ENCODE measurements at places on chromosomes 1 and 21. TPM values are rescaled to one million over a fixed set of nuclear protein-coding genes. Genes with fewer than 3 reads are reported as not detected.

The KRTAP11-1 gene
- total RNA-seq: not detected

The CFHR4 gene
- total RNA-seq: not detected

The ADAM30 gene
- total RNA-seq: not detected

The RGS4 gene
- total RNA-seq: not detected

The E2F2 gene
- total RNA-seq: 26.3 TPM

The SLC1A7 gene
- not detected for total RNA-seq

The ACTL8 gene
- not detected for total RNA-seq

DNA sequence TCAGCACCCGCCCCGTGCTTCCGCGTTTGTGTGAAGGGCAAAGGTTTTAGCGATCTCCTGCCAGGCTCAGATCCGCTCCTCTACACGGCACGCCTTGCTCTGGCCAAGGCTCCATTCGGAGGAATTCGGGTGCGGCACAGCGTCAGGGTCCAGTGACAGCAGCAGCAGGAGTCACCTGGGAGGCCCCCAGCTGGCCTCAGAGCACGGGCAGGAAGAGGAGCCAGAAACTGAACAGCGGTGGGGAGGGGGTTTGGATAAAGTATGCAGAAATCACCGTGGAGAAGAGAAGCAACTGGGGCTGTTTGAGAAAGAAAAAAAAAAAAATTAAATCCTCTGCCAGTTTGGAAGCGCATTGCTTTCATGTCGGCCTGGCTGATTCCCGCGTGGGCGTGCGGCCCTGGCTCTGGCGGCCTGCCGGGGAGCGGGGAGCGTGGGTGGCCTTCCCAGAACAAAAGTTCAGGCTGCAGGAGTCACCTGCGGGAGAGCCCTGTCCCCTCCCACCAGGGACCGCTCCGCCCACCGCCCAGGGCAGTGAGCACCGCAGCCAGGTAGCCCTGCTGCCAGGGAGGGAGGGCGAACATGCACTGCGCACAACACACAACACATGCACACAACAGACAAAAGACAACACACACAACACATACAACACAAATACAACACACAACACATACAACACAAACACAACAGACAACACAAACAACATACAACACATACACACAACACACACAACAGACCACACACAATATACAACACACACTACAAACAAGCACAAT is 107.6 kb downstream of the ETS2 start:
- H3K4me3 ChIP-seq: no peak overlapping the region

- peaks cover 5% of the 10 kb centered on the region for H3K4me1 ChIP-seq
- no peaks in the 10 kb centered on the region for H3K36me3 ChIP-seq
- peak; percentile 70 for DNase-seq
- peaks cover 21% of the 10 kb centered on the region for H3K27me3 ChIP-seq
- no peak overlapping the region for H3K27ac ChIP-seq
Observed at GRCh38 chr1:26225033-26225831, 8.8 kb upstream of the CEP85 start.

DNA sequence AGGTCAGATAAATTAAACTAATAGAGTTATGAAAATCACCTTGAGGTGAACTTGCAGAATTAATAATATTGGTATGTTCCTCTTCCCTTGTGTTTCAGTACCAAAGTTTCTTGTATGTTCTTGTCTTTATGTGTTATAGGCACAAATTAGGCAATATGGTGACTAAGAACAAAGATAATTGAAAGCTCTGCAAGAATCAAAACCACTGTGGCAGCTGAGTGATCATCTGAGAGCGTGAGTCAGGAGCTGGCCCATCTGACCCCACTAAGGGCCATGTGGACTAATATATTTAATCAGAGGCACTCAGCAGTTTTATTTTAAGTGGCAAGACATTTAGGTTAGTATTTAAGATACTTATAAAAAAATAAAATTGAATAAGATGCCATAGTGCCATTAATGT is 12.8 kb upstream of the CASQ2 start:
- no peaks in the 10 kb centered on the region for H3K4me1 ChIP-seq
- peaks cover 27% of the 10 kb centered on the region for H3K27me3 ChIP-seq
- H3K36me3 ChIP-seq: no peaks in the 10 kb centered on the region
- no peak overlapping the region for H3K4me3 ChIP-seq

GRCh38 chr1:200998323-200998722 is 25.2 kb downstream of the KIF21B start:
- H3K27ac ChIP-seq: no peak overlapping the region
- H3K36me3 ChIP-seq: peaks cover 60% of the 10 kb centered on the region
- H3K27me3 ChIP-seq: no peaks in the 10 kb centered on the region

DNA sequence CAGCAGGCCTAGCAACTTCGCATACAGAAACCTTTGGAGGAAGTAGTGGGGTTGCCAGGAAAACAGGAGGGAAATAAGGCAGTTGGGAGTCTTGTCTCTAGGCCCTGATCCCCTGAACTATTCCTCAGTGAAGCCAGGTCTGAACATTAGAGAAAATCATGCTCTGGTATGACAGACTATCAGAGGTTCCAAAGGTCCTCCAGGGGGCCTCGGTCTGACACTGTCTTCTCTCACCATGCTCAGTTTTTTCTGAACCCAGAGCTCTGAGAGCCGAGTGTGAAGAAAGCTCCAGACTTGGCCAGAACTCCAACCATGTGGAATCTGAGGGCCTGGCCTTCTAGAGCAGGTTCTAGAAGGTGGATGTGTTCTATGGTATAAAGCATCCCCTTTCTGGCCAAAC is 4.0 kb downstream of the TOMM40L start:
- peaks cover 14% of the 10 kb centered on the region for H3K36me3 ChIP-seq
- DNase-seq: no peak
- no peak overlapping the region for H3K27ac ChIP-seq
- no peaks in the 10 kb centered on the region for H3K27me3 ChIP-seq
- peaks cover 23% of the 10 kb centered on the region for H3K4me1 ChIP-seq

DNA sequence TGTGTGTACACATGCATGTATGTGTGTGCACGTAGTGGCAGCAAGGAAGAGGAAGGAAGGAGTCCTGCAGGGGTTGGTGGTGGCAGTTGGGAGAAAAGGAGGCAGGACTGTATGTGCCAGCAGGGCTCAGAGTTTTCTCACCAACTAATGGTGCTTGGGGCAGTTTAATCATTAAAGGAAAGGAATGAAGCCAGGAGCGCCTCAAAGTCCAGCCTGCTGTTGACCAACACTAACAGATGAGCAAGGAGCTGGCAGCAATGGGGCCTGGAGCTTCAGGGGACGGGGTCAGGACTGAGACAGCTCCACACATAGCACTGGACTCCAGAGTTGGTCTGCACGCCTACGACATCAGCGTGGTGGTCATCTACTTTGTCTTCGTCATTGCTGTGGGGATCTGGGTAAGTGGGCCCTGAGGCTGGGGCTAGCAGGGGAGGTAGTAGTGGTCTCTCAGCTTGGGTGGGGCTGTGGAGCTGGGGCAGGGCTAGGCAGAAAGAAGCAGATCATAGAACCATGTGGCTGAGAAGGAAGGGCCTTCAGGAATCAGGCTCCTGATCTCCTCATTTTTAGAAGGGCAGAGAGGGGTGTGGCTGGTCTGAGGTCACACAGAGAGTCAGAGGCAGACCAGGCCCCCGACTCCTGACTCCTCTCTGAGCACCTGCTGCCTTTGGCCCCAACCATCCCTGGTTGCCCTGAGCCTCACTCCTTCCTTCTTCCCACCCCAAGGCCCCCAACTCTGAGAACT is at the start of gene SLC5A9:
Gene SLC5A9 (plus strand): TSS at position 216 of the 742 bp plus-strand sequence. CDS start 21 bp downstream, at position 237.
- no peaks in the 10 kb centered on the region for H3K36me3 ChIP-seq
- no peak within 1 kb of the TSS for H3K4me3 ChIP-seq
- H3K27ac ChIP-seq: no peak within 1 kb of the TSS
- H3K27me3 ChIP-seq: no peaks in the 10 kb centered on the region

GRCh38 chr1:238674316-238674715 is 712.1 kb upstream of the CHRM3 start:
- no peaks in the 10 kb centered on the region for H3K4me1 ChIP-seq
- no peaks in the 10 kb centered on the region for H3K36me3 ChIP-seq
- no peaks in the 10 kb centered on the region for H3K27me3 ChIP-seq
- no peak overlapping the region for H3K4me3 ChIP-seq
- H3K27ac ChIP-seq: no peak overlapping the region
- DNase-seq: no peak

- no peak for DNase-seq
- no peak overlapping the region for H3K4me3 ChIP-seq
- H3K4me1 ChIP-seq: peaks cover 11% of the 10 kb centered on the region
- H3K27ac ChIP-seq: no peak overlapping the region
- H3K36me3 ChIP-seq: no peaks in the 10 kb centered on the region
Observed at GRCh38 chr1:227785805-227786671, 29.4 kb upstream of the PRSS38 start.

DNA sequence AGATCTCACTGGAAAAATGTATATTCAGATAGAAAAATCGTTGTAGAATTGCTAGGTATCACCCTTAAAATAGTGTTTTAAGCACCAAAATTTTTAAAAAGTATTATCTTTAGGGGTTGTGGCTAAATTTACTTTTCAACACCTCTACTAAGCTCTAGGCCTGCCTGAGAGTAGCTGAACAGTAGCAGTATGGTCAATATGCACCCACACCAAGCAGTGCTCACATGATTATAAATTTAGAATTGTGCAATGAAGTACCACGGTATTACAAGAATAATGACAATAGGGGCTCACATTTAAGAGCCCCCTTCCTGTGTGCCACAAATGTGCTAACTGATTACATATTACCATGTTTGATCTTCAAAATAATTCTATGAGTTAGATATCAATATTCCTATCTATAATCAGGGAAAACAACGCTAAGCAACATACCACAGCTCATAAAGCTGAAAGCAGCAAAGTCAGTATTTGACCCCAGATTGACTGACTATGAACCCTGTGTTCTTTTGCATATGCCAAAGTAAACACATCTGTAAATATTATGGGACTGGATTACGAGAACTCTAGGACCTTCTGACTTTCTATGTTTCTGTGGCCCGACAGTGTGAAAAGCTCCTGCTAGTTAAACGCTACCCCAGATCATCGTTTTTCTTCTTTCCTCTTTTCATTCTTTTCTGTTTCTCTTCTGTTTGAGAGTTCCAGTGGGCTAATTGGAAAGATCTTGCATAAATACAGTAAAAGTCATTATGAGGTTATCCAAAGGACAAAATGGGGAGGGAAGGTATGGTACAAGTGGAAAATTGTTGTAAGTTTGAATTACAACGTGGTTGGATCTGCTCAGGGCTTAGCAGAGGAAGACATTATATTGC is 201.1 kb upstream of the C1orf87 start:
- no peaks in the 10 kb centered on the region for H3K4me1 ChIP-seq
- DNase-seq: no peak
- no peaks in the 10 kb centered on the region for H3K27me3 ChIP-seq
- no peaks in the 10 kb centered on the region for H3K36me3 ChIP-seq
- H3K4me3 ChIP-seq: no peak overlapping the region
- no peak overlapping the region for H3K27ac ChIP-seq

GRCh38 chr1:225617479-225617878 is 35.4 kb downstream of the ENAH start:
- no peak overlapping the region for H3K27ac ChIP-seq
- no peak overlapping the region for H3K4me3 ChIP-seq
- no peaks in the 10 kb centered on the region for H3K4me1 ChIP-seq
- no peak for DNase-seq

DNA sequence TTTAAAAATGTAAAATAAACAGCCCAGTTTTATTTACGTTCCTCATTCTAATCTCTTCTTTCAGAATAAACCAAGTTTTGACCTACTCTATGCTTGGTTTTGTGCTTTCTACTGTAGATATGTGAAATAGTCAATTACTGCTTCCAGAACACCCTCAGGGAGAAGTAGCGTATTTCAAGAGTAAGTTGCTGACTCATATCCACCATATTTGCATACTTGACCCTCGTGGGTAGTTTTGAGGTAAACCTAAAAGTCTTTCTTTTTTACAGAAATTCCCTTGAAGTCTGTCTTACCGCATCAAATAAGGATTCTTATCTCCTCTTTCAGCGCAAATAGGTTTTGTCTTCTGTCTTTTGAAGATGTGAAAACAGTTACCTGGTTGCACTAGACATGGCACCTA is 1.4 kb upstream of the OR2L3 start:
- H3K36me3 ChIP-seq: peaks cover 3% of the 10 kb centered on the region
- H3K27me3 ChIP-seq: no peaks in the 10 kb centered on the region
- no peak overlapping the region for H3K4me3 ChIP-seq
- no peak overlapping the region for H3K27ac ChIP-seq

GRCh38 chr1:158972841-158973240 is 36.9 kb upstream of the IFI16 start:
- peaks cover 43% of the 10 kb centered on the region for H3K4me1 ChIP-seq
- DNase-seq: peak; percentile 37
- H3K36me3 ChIP-seq: peaks cover 25% of the 10 kb centered on the region
- no peak overlapping the region for H3K27ac ChIP-seq

DNA sequence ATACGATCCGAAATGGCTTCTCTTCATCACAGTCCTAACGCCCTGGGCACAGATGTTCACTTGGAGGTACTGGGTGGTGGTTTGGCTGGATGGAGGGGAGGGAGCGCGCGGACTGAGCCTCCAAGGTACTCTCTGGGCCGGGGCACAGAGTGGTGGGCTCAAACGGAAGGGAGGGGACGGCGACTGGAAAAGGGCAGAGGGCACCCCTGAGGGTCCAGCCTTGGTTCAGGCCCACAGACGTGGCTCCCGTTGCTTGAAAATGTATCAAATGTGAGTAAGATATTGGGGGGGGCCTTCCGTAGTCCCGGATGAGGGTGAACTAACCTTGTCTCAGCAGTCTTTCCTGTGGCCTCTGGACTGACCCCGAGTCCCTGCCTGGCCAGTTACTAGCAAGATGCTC is 463 bp downstream of the IL12RB2 start:
- H3K27me3 ChIP-seq: peaks cover 2% of the 10 kb centered on the region
- H3K27ac ChIP-seq: peak overlapping the region; percentile 96
- H3K4me1 ChIP-seq: peaks cover 54% of the 10 kb centered on the region

- no peak overlapping the region for H3K4me3 ChIP-seq
- no peak overlapping the region for H3K27ac ChIP-seq
- DNase-seq: no peak
- no peaks in the 10 kb centered on the region for H3K36me3 ChIP-seq
- H3K4me1 ChIP-seq: peaks cover 8% of the 10 kb centered on the region
Observed at GRCh38 chr1:52569449-52570210, 16.7 kb upstream of the TUT4 start.

DNA sequence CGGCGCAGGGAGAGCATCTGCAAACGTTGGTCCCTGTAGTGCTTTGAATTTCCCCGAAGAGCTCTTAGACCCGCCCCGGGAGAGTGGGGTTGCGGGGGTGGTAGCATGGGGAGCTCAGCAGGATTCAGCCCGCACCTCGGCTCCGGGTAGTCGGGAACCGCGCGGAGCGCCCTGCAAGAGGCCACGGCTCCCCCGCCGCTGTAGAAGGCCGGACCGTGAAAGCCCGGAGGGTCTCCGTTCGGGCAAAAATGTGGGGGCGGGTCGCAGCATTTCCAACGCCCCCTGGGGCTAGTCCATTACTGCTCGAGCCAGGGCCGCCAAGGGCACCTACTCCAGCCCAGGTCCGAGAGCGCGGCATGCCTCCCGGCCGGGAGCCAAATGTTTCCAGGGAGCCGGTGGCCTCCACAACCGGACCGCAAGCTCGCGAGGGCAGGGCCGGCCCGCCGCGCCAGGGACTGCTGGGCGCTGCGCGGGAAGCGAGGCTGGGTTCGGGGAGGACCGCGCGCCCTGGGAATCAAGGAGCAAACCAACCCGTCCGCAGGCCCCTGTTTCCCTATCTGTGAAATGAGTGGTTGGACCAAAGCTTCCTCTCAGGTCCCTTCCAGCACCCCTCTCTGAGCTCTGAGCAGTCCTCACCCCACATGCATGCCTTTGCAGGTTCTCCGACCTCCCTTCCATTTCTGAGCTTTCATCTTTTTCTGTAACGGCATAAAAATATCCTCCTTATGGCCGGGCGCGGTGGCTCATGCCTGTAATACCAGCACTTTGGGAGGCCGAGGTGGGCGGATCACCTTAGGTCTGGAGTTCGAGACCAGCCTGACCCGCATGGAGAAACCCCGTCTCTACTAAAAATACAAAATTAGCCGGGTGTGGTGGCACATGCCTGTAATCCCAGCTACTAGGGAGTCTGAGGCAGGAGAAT is 775 bp upstream of the TMEM63A start:
- H3K36me3 ChIP-seq: no peaks in the 10 kb centered on the region
- peak overlapping the region; percentile 88 for H3K4me3 ChIP-seq
- H3K27ac ChIP-seq: peak overlapping the region; percentile 92
